GM23248 (cell line): ENCODE measurements at places on chromosomes 5 and 9. TPM values are rescaled to one million over a fixed set of nuclear protein-coding genes. Genes with fewer than 3 reads are reported as not detected.

DNA sequence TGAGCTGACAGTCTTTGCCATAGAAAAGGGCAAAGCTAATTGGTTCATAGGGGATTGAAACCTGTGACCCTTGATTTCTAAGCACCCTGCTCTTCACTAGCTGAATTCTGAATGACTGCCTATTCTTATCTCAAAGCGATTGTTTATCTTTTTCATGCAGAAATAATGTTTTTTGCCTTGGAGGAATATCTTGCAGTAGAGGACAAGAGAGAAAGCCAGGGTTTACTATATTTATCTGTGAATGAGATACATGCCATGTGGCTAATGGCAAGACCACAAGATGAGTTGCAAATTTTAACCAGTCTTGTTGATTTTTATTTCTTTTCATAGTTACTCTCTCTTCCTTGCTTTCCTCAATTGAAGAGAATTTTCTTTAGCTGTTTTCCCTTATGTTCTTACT lies 185.0 kb downstream of the CNTLN start:
- H3K36me3 ChIP-seq: no peaks in the 10 kb centered on the region
- peaks cover 6% of the 10 kb centered on the region; the same call in 1 of the 2 replicates for H3K4me1 ChIP-seq
- H3K27ac ChIP-seq: no peak overlapping the region
- H3K4me3 ChIP-seq: no peak overlapping the region
- H3K27me3 ChIP-seq: no peaks in the 10 kb centered on the region

DNA sequence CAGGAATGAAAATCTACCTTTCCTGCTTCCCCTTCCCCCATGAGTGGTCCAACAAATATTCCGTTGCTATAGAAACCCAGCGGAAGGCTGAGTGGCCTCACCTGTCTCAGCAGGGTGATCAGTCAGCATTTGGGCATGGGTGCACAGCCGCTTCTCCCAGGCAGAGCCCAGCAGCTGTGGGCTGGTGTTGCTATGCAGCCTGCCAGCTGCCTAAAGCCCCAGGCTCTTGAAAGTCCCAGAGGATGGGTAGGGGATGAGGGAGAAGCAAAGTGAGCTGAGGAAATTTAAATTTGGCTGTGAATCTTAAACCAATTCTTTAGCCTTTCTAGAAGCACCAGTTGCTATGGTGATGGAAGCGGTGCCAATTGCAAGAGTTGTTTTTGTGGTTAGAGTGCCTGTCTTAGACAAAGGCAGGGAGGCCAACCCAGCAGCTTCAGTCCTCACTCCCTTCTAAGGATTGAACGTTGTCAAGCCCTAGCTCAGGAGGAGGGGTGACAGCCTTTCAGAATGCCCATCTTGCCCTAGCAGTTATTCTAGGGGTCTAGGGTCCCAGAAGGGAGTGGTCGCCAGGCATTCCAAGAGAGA lies 151.5 kb upstream of the PITX1 start:
- no peak overlapping the region for H3K4me3 ChIP-seq
- H3K27me3 ChIP-seq: peaks cover 41% of the 10 kb centered on the region
- no peak overlapping the region for H3K27ac ChIP-seq
- no peaks in the 10 kb centered on the region for H3K36me3 ChIP-seq
- DNase-seq: peak; percentile 42

- H3K4me1 ChIP-seq: peaks cover 17% of the 10 kb centered on the region
- H3K27me3 ChIP-seq: no peaks in the 10 kb centered on the region
- DNase-seq: no peak
- H3K4me3 ChIP-seq: no peak overlapping the region
These were observed 26.6 kb downstream of the DUSP1 start for GRCh38 chr5:172744123-172745104.

DNA sequence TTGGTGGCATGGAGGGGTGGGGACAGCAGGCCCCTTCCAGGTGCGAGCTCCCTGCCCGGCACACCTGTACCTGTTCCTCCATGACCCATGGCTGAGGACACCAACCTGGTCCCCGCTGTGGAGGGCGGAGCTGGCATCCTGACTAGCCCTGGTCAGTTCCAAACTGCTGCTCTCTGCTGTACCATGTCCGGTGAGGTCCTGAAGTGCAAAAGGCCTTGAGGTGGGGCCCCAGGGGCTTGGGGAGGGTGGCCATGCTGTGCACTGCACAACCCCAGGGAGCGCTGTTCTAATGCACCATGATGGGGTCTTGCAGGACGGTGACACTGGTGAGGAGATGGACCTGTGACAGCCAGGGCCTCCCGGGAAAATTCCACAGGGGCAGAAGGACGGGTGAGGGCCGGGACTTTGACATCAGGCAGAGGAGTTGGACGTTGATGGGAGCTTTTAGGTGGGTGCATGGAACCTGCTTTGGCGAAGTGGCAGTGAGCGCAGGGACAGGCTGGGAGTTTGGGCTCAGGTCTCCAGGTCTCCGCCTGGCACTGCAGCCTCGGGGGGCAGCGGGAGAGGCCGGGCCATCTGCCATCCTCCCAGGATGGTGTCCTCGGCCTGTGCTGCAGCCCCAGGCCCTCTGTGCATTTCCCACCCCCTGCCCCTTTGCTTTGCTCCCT lies 38.9 kb downstream of the COL5A1 start:
- no peak for DNase-seq
- no peak overlapping the region for H3K4me3 ChIP-seq
- no peaks in the 10 kb centered on the region for H3K27me3 ChIP-seq
- peak overlapping the region; percentile 21; the same call in 1 of the 2 replicates for H3K27ac ChIP-seq
- H3K36me3 ChIP-seq: no peaks in the 10 kb centered on the region

DNA sequence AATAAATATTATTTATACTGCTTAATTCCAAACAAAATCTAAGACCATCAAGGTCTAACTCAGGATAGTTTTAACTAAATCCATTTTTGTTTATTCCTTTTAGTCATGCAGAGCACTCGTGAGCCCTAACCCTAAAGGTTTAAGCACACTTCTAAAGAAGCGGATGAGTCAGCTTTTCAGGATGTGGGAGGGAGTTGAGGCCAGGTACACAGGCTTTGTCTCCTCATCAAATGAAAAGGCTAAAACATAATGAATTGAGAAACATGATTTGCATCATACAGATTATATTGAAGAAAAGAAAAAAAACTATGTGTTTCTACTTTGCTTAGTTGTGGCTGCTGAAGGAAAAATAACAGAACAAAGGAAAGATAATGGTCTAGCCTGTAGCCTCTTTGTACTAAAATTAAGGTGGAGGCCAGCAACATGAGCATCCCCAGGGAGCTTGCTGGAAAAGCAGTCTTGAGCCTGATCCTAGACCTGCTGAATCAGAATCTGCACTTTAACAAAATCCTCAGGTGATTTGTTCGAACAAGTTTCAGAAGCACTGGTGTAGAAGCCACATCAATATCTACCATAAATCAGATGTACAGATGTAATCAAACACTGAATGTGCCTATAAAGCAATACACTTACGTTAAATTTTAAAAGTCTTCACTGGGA lies 21.1 kb upstream of the ISCA1 start:
- H3K27ac ChIP-seq: no peak overlapping the region
- no peak overlapping the region for H3K4me3 ChIP-seq
- DNase-seq: no peak
- peaks cover 96% of the 10 kb centered on the region for H3K36me3 ChIP-seq
- H3K27me3 ChIP-seq: no peaks in the 10 kb centered on the region
- no peaks in the 10 kb centered on the region for H3K4me1 ChIP-seq

- DNase-seq: peak; percentile 70
- no peak overlapping the region for H3K4me3 ChIP-seq
- 0 out of 2 replicates have a peak, but pooled peaks cover 2% of the 10 kb centered on the region for H3K27me3 ChIP-seq
- peak overlapping the region; percentile 63 for H3K27ac ChIP-seq
- H3K36me3 ChIP-seq: no peaks in the 10 kb centered on the region
These were observed 145.0 kb downstream of the SLC12A2 start for GRCh38 chr5:128228521-128228920.

DNA sequence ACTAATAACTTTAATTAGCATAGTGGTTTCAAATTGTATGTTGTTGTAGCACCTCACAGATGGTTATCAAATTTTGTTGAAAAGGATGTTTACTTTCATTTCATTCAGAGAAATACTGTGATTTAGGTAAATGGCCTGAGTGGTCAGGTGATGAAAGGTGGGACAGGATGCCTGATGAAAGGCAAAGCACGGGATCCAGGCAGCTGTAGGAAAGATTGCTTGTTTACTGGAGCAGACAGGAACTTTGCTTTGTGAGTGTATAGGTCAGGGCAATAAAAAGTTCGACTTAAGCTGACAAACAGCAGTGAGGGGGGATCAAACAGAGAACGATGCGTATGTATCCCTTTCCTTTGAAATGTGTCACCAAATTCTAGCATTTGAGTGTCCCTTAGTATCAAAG lies 19.0 kb downstream of the KIAA1958 start:
- DNase-seq: no peak
- no peak overlapping the region for H3K4me3 ChIP-seq
- no peaks in the 10 kb centered on the region for H3K27me3 ChIP-seq
- H3K27ac ChIP-seq: no peak overlapping the region

DNA sequence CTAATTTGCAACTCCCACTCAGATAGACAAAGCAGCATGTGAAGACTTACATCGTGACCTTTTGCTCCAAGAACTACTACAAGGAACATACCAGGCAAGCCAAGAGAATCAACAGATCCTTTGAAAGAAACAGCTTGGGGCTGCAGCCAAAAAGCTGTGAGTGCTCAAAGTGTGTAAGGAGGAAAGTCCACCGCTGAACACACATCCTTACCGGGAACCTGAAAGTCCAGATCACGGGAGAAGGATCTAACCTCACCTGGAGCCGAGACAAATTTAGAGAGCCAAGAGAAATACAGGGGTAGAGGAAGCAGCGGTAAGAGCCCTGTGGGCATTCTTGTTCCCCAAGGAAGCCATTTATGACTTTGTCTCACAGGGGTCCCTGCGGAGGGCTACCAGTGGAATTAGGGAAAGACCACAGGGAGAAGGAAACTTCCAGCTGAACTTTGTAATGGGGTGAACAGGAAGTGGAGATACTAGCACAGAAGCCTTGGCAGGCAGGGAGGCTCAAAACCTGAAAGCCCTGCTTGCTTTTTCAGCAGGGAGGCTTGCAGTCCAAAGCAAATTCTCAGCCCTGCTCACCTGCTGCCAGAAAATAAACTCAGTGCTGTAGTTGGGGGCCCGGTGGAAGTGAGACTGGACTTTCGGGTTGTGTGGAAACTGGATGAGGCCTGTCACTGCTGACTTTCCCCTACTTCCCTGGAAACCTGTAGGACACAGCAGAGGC lies 350.2 kb downstream of the DTWD2 start:
- no peak for DNase-seq
- H3K36me3 ChIP-seq: no peaks in the 10 kb centered on the region
- H3K4me1 ChIP-seq: no peaks in the 10 kb centered on the region
- H3K27me3 ChIP-seq: no peaks in the 10 kb centered on the region
- no peak overlapping the region for H3K4me3 ChIP-seq
- H3K27ac ChIP-seq: no peak overlapping the region

- H3K36me3 ChIP-seq: no peaks in the 10 kb centered on the region
- no peaks in the 10 kb centered on the region for H3K27me3 ChIP-seq
- H3K4me1 ChIP-seq: no peaks in the 10 kb centered on the region
- no peak for DNase-seq
- no peak overlapping the region for H3K27ac ChIP-seq
These were observed 30.4 kb downstream of the FBXO4 start for GRCh38 chr5:41955432-41956024.

DNA sequence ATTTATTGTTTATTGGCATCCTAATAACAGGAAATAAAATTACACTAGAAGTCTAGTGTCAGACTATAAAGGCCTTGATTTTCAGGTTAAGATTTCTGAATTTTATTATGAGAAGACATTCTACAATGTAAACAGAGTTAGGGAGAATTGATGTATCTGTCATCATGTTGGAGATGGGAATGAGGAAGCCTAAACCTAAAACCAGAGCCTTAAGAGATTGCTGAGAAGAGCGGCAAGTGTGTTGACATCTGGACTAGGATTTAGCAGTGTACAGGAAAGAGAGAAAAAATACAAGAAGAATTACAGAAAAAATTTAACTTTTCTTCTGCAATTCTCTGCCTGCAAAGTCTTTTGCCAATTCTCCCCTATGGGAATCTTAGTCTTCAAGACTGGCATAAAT lies 525.5 kb downstream of the NR2F1-AS1 start:
- no peak overlapping the region for H3K27ac ChIP-seq
- no peaks in the 10 kb centered on the region for H3K27me3 ChIP-seq
- no peak for DNase-seq
- peaks cover 22% of the 10 kb centered on the region for H3K4me1 ChIP-seq
- H3K36me3 ChIP-seq: no peaks in the 10 kb centered on the region

GRCh38 chr5:132114150-132115121 lies 40.8 kb downstream of the CSF2 start:
- no peaks in the 10 kb centered on the region for H3K36me3 ChIP-seq
- H3K27me3 ChIP-seq: 0 out of 2 replicates have a peak, but pooled peaks cover 4% of the 10 kb centered on the region
- no peak overlapping the region for H3K4me3 ChIP-seq
- H3K4me1 ChIP-seq: peaks cover 12% of the 10 kb centered on the region
- no peak for DNase-seq

- H3K4me3 ChIP-seq: no peak overlapping the region
- H3K4me1 ChIP-seq: no peaks in the 10 kb centered on the region
- H3K27ac ChIP-seq: no peak overlapping the region
- no peaks in the 10 kb centered on the region for H3K27me3 ChIP-seq
- DNase-seq: no peak
- no peaks in the 10 kb centered on the region for H3K36me3 ChIP-seq
These were observed 497.4 kb upstream of the CYLC2 start for GRCh38 chr9:102497709-102498108.

GRCh38 chr9:35960039-35960655 lies 2.2 kb upstream of the OR2S2 start:
- peaks cover 39% of the 10 kb centered on the region for H3K4me1 ChIP-seq
- DNase-seq: peak; percentile 88
- no peaks in the 10 kb centered on the region for H3K27me3 ChIP-seq

DNA sequence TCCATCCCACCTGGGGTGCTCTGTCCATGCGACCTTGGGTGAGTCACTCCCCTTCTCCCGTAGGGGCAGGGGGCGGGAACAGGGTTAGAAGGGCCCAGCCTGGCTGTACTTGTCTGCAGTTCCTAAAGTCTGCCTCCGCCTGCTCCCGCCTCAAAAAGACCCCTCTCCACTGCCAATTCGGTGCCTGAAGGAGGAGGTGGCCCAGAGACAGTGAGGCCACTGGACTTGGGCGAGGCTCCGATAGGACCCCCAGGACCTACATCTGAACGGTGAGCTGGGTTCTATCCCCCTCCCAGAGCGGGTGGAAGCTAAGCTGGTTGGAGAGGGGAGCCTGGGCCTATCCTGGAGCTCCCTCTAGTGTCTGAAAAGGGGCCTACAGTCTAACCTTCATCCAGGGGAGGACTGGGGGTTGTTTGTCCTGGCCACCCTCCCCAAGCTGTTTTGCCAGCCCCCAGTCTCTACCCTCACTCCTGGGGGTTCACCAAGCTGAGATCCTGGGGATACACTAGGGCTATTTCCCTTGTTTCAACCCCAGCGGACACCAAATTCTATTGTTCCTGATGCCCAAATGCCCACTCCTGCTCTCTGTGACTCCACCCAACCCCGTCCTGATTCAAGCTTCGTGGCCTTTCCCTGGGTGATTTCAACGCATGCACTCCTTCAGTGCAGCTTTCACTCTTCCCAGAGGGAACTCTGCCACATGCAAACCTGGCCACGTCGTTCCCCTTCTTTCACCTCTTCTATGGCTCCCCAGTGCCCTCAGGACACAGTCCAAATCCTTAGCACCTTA lies 6.1 kb upstream of the CRB2 start:
- no peak overlapping the region for H3K27ac ChIP-seq
- H3K27me3 ChIP-seq: peaks cover 14% of the 10 kb centered on the region
- peak; percentile 67 for DNase-seq
- H3K4me1 ChIP-seq: no peaks in the 10 kb centered on the region
- no peaks in the 10 kb centered on the region for H3K36me3 ChIP-seq

The VCAN gene
- 241 and 327 TPM in 2 replicates for total RNA-seq

The C8G gene
- total RNA-seq: not detected in 2 replicates

The OR5C1 gene
- total RNA-seq: not detected in 2 replicates

The SEMA6A gene
- under 0.01 TPM in 1 of 2 replicates, not detected in the other for total RNA-seq

The GLIPR2 gene
- 27.5 and 32.9 TPM in 2 replicates for total RNA-seq

The GGTA1 gene
- not detected in 2 replicates for total RNA-seq

The TLR4 gene
- total RNA-seq: 11.9 and 13.8 TPM in 2 replicates

The NFIL3 gene
- 10.6 and 11.3 TPM in 2 replicates for total RNA-seq

The DNM1 gene
- total RNA-seq: 11.3 and 12.1 TPM in 2 replicates
